LHCN-M2 (cell line): ENCODE measurements at places on chromosomes 6 and 20. TPM values are rescaled to one million over a fixed set of nuclear protein-coding genes. Genes with fewer than 3 reads are reported as not detected.

- DNase-seq: no peak
These were observed 611.9 kb upstream of the MAN1A1 start for GRCh38 chr6:119961450-119961849.

NR2E1 gene
- total RNA-seq: not detected in 2 replicates

KCNG1 gene
- 0.34 and 0.71 TPM in 2 replicates for total RNA-seq

- no peak for DNase-seq
These were observed 316.0 kb downstream of the QKI start for GRCh38 chr6:163730246-163731210.

DNA sequence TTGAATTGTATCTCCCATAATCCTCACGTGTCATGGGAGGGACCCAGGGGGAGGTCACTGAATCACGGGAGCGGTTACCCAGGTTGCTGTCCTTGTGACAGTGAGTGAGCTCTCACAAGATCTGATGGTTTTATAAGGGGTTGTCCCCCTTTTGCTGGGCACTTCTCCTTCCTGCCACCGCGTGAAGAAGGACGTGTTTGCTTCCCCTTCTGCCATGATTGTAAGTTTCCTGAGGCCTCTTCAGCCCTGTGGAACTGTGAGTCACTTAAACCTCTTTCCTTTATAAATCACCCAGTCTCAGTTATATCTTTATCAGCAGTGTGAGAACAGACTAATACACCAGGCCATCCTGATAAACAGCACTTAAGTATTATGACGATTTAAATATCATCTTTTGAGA lies 9.0 kb upstream of the MRGBP start:
- no peak for DNase-seq

DNA sequence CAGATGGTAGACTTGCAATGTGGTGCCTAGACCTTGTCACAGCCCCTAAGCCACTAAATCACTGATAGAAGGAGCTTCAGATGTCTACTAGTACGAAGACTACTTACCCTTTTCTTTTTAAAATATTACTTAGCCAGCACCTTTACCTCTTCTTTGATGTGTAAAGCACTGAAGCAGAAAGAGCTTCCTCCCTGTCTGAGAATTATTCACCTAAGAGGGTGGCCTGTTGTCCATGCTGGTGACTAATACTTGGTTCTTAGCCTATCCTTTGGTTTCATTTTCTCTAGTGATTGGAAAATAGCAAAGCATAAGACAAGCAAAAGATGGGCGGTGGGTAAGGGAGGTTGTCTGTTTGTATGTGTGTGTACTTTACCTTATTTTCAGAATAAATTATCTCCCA lies 794.6 kb downstream of the TFAP2A start:
- DNase-seq: peak; percentile 43

GRCh38 chr6:21208796-21209186 lies 384.8 kb upstream of the SOX4 start:
- DNase-seq: no peak

GRCh38 chr6:149454346-149454848 lies 30.4 kb downstream of the ZC3H12D start:
- peak; percentile 88 for DNase-seq

GRCh38 chr6:1382883-1383728 lies 6.3 kb upstream of the FOXF2 start:
- DNase-seq: no peak
